Motor neuron (in vitro differentiated cells): ENCODE measurements at places on chromosomes 5 and 9.

GRCh38 chr5:136927571-136927970 lies 562.2 kb upstream of the TRPC7 start:
- no peak for ATAC-seq

DNA sequence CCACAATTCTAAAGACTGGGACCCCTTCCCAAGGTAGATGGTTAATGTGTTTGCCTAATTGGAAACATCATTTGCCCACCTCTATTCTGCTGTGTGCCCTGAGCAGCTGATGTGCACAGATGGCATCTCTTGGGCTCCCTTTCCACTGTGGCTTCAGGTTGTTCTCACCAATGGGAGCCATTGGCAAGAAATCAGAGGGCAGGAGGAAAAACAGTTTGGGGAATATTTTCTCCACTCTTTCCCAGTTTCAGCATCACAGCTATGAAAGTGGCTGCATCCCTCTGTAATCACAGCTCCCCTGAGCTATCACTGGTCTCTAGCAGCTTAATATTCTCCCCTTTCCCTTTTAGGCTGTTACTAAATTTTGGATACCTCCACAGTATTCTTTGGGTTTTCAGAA lies 911.6 kb upstream of the SEMA6A start:
- no peak for ATAC-seq

- peak; percentile 62 for ATAC-seq
Observed at GRCh38 chr9:71121275-71122021, at the start of gene TRPM3. Gene TRPM3, minus strand, starts transcription at chr9:71121621. Its CDS starts 267 bp downstream, at chr9:71121354.

GRCh38 chr5:6372251-6373080 lies 5.9 kb downstream of the MED10 start:
- no peak for ATAC-seq

- ATAC-seq = no peak
Observed at GRCh38 chr5:139946440-139946839, 96.7 kb downstream of the NRG2 start.

DNA sequence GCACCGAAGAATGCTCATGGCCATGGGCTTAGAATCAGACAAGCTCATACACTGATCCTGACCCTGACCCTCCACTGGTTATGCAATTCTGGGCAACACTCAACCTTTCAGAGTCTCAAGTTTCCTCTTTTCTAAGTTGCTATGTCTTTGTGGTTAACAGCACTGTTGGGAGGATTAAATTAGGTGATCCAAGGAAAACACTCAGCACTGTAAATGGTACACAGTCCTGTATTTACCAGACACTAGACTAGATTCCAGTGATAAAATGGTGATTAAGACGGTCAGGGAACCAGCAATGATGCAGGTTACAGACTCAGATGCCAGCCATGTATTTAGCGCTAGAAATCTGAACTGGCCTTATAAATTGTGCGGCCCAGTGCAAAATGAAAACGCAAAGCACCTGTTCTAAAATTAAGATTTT lies 8.1 kb downstream of the ARL15 start:
- ATAC-seq = no peak

DNA sequence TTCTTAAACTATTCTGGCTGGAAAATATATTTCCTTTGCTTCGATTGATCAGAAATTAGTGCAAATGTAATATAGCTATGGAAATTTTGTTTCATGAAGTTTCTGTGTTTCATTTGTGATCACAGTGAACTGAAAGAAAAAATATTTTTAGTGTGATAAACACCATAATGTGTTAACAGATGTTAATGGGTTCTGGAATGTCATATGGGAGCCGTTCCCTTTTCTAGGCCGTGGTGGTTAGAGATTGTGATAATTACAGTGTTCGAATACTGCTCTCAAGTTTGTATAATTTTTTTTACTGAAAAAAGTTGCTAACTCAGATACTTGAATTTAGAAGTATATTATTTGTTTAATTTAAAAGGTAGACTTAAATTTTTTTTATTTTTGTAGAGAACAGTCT lies 19.3 kb downstream of the GAPVD1 start:
- no peak for ATAC-seq

- ATAC-seq = no peak
Observed at GRCh38 chr9:37295178-37295577, 127.3 kb upstream of the GRHPR start.

GRCh38 chr5:82820188-82820587 lies 257.0 kb downstream of the TMEM167A start:
- no peak for ATAC-seq
